ENCODE measurements at places on chromosomes 12 and 14. TPM values are rescaled to one million over a fixed set of nuclear protein-coding genes. Genes with fewer than 3 reads are reported as not detected.

CD69 gene
- polyA plus RNA-seq = 12.4 TPM

PTPN11 gene
- polyA plus RNA-seq = 28.8 TPM

AMHR2 gene
- polyA plus RNA-seq = not detected

RDH12 gene
- not detected for polyA plus RNA-seq

All from CD14-positive monocyte (primary cell).